Small intestine (tissue), 16 donors: ENCODE measurements at places on chromosomes 6 and 20. TPM values are rescaled to one million over a fixed set of nuclear protein-coding genes. Genes with fewer than 3 reads are reported as not detected.

The CDH26 gene
- polyA plus RNA-seq = 1.6 TPM

The POFUT1 gene
- polyA plus RNA-seq = 147 TPM

GRCh38 chr20:35010405-35011192, 54.9 kb downstream of the MYH7B start:
- no peak for DNase-seq

The IP6K3 gene
- polyA plus RNA-seq = 0.54 TPM

GRCh38 chr20:54566031-54566688, 90.8 kb downstream of the DOK5 start:
- no peak for DNase-seq

DNA sequence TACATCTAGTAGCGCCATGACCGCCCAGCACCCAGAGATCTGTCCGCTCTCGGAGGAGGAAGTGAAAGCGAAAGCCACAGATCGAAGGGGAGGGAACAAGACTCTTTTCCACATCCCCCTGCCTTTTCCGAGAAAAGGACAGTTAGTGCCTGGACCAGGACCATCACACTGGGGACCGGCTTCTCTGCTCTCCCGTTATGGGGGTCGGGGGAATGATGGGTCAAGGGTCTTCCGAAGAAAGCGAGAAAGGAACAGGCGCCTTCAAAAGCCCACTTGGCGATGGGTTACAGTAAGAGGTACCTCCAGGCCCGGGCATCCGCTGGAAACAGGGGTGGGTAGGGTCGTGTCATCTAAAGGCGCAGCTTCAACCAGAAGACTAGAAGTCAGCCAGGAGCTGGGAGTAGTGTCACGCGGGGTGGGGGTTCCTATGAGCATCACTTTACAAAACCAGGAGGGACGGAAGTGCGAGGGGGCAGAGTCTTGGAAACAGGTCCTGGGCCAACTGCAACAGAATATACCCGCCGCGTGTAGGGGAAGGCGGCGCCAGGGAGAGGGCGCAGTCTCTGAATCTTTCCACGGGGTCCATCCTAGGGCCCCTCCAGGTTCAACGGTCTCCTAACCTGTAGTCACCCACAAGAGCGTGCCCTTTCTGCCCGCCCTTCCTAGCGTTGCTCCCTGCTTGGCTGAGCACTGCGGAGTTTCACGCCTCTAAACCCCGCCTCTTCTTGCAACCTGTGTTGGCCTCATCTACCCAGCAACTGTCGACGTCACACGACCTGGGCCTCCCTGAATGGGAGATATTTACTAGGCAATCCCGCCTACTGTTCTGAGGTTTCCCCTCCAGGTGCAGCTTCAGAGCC, at the start of gene PSMB8:
TSS of gene PSMB8 (minus strand) at position 69 of the 860 bp plus-strand sequence. CDS start at position 18, 51 bp downstream.
- peak; percentile 98 for DNase-seq

DNA sequence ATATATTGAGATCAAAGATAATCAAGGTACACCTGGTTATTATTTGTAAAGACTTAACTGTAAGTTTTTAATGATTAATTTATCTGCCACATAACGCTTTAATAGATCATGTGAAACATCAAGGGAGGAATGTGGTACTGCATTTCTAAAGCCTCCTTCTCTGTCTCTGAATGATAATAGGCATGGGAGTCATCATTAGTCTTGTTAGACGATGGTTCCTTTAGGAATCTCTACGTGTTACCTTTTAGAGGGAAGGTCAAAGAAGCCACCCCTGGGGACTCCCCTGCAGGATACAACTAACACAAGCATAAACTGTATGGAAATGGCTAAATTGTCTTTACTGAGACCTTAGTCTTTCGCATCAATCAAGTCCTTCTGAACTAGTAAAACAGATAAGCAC, 173.6 kb upstream of the MCHR2 start:
- no peak for DNase-seq

The C6orf47 gene
- polyA plus RNA-seq = 23.5 TPM

DNA sequence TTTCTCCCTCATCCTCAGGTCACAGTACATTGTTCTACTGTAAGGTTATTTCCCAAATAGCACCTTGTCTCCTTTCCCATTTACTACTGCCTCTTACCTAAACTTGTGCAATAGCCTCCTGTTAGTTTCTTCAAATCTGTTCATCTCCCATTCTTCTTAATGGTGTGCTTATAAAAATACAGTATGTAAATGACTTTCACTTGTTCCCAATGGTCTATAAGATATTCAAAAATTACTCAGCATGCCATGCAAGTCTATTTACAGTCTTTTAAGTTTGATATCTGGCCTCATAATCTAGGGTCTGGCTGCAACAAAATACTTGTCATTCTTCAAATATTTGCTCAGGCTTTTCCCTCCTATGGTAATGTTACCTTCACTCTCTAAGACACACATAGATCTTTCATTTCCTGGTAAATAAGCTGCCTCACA, 31.5 kb upstream of the RHAG start:
- no peak for DNase-seq

The HTR1B gene
- not detected for polyA plus RNA-seq

DNA sequence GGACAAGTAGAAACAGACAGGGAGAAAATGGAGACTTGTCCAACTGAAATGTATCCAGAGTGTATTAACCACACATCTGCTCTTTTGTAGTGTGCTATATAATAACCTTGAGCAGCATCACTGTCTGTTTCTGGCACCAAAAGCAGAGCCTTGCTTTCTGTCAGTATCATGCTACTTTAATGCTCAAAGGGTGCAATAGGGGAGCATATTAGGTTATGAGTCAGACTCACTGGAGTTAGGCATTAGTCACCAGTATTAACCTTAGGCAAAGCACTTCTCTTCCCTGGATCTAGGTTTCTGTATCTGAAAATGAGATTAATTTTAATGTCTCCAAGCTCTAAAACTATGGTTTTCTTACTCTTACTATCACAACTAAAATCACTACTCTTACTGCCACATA, 280.1 kb downstream of the TFAP2B start:
- no peak for DNase-seq

The MAS1 gene
- not detected for polyA plus RNA-seq

- no peak for DNase-seq
Observed at GRCh38 chr6:161673026-161673425, 399.2 kb upstream of the AGPAT4 start.

DNA sequence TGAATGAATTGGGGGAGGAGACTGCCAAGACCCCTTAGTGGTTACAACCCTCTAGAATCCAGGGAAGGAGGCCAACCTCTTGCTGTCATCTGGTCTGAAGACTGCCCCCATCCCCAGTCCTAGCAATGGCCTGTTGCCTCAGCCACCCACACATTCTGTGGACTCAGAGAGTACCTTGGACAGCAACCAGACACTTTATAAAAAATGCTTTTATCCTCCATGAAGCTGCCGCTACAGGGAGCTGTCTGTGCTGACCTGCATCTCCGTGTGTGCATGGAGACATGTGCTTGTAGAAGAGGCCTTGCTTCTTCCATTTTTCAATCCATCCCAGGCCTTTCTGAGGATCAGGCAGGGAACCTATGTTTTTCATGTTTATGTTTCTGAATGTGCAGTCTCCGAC, 15.2 kb downstream of the CDH22 start:
- DNase-seq = no peak

The CCR6 gene
- 0.89 TPM for polyA plus RNA-seq

DNA sequence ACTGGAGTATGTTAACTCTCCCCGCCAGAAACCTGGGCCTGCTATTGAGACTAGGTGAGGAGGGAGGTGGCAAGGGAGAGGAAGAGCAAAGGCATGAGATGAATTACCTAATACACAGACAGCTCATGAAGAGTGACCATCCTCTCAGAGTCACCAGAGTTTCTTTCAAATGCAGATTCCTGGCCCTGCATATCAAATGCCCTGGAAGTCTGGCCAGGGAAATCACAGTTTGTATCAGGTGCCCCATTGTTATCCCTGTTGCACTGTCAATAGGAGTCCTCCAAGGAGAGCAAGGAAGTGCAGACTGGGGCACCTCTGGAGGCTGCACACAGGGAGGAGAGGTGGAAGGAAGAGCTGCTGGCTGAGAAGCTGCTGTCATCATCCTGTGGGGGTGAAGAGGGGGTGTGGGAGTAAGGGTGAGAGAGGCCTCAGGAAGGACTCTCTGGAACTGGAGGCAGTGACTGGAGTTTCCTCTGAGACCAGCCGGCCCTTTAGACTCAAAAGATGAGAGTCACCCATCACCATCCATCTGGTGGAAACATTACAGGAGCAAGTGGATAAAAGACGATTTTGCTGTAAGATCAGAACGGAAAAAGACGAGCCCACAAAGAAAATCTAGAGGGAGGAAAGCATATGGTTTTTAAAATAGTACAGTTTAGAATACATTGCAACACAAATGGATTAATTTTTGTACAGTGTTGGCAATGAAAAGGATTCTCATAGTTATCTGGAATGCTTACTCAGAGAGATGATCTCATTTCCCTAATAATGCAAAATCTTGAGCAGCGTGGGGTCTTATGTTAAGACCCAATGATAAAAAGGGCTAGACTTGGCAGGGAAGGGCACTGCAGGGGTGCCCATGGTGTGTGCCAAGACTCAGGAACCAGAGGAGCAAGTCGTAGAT, 268.1 kb downstream of the UST start:
- DNase-seq = no peak

GRCh38 chr6:95601133-95601532, 23.8 kb downstream of the MANEA start:
- no peak for DNase-seq

The MICB gene
- 6.1 TPM for polyA plus RNA-seq

GRCh38 chr6:76671751-76672150, 599.3 kb upstream of the IMPG1 start:
- DNase-seq = no peak

DNA sequence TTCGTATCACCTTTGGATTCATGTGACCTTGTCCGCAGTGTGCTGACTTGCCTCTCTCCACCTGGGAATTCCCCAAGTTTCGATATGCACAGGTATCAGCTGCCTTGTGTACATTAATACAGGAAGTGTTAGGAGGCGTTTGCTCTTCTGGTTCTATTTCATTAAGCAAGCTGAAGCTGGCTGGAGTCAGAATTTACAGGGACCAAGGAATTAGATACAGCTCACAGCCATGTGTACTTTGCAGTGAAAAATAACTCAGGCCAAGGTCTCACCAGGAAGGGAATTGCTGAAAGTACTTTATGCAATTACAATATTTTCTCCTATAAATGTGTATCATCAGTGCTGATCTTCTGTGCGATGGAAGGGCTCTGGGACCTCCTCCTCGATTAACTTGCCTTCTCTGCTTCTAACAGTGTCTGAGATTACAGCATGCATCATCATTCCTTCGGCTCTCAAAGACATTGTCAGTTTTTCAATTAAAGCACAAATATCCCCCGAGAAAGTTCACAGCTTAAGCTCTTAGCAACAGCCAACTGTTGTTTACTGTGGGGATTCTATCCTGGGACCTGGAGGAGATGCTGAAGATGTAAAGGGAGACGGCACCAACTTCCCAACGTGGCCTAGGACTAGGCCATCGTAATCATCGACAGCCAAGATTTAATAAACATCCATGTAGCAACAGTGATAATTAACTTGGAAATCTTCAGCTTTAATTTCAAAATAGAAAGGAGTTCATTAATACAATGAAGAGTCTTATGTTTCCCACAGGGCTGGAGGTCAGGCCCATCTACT, 13.8 kb upstream of the TIAM2 start:
- DNase-seq = peak; percentile 85

The CRISP2 gene
- polyA plus RNA-seq = not detected

DNA sequence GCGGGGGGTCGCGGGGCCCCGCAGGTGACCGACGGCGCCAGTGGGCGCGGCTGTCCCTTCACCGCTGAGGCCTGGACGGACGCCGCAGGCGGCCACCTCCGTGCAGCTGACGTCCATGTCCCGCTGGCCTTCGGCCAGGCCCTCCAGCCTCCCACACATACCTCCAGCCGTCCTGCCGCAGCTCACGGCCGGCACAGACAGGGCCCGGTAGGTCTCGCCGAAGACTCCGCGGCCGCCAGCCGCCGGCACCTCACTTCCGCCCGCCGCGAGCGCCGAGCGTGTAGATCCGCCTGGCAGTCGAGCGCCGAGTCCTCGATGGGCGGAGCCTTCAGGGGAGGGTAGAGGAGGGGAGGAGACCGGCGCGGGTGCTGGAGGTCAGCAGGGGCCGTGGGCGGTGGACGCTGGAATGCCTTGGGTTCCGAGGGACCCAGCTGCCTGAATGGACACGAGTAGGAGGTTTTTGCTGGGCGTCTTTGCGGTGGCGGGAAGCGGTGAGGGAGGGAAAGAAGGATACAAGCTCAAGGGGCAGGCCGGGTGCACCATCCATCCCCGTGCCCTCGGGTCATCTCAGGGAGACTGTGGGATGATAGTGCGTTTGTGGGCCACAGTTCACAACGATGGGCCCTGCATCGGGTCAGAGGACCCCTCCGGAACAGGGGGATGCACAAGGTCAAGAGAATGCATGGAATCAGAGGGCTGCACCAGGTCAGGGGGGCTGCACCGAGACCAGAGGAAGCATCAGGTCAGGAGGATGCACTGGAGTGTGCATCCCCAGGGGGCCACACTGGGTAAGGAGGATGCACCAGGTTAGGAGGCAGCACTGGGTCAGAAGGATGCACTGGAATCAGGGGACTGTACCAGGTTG, at the start of gene EXOC2:
TSS of gene EXOC2 (minus strand) at position 282 of the 865 bp plus-strand sequence. CDS start 55,321 bp downstream, outside the sequence.
- DNase-seq = peak; percentile 84

DNA sequence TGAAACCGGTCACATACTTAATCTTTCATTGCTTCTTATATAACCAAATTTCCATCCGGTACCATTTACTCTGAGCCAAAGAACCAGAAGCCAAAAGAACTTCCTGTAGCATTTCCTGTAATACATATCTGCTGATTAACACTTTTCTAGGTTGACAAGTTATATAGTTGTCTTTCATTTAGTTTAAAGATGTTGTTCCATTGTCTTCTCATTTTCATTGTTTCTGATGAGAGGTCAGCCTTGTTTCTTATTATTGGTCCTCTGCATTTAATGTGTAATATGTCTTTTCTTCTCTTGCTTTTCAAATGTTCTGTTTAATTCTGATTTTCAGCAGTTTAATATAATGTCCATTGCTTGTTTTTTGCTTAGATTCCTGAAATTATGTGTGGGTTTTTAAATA, 214.5 kb upstream of the CCN2 start:
- no peak for DNase-seq

The SEMG1 gene
- not detected for polyA plus RNA-seq

DNA sequence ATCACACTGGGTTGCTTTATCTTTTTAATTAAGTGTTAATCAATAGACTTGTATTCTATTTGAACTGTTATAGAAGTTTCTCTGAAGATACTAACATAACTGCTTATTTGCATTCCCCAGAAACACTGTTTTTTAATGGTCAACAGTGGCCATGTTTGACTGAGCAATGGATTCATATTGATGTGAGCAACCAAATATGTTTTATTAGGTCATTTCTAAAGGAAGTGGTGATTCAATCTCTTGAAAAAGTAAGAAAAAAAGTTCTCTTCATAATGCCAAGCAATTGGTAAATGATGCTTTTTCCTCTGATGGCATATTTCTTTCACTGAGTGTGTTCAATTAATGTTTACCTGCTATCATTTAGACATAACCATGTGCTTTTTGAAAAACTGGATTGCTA, 593.0 kb upstream of the CITED2 start:
- no peak for DNase-seq

The SLC22A2 gene
- not detected for polyA plus RNA-seq

The PRR18 gene
- not detected for polyA plus RNA-seq

The PRR3 gene
- polyA plus RNA-seq = 4.1 TPM

The MOXD1 gene
- polyA plus RNA-seq = 1.9 TPM

DNA sequence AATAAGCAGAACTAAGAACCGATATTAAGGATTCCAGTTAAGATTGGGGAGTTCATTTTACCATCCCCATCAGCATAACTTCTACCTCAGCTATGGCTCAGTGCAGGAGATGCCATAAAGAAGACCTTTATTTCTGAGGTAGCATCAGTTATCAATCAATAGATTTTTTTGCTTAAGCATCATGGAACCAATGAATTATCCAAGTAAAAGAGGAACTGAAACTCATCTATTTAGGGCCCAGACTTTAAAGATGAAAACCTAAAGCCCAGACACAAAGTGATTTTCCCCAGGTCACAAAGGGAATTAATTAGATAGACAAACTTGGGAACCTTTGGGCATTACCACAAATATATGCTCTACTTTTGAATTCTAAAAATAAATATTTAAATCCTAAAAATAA, 59.2 kb upstream of the TINAG start:
- DNase-seq = no peak
